ENCODE measurements at places on chromosomes 7 and 10.

DNA sequence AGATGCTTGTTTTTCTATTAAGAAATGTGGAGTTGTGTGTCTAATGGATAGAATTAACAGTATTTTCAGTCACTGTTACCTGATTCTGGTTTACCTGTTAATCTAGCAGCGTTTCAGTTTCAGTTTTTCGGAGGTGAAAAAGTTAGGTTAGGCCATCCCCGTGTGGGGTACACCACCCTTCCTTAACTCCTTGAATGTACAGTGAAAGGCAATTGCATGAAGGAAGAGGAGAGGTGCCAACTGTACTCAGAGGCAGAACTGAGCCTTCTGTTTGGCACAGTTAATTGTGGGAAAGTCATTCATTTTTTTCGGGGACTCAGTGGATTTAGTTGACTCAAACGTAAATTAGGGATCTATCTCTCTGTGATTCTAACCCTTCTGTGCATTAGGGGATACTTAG, 35.5 kb downstream of the RPA3 start:
- DNase-seq: peak; percentile 23

DNA sequence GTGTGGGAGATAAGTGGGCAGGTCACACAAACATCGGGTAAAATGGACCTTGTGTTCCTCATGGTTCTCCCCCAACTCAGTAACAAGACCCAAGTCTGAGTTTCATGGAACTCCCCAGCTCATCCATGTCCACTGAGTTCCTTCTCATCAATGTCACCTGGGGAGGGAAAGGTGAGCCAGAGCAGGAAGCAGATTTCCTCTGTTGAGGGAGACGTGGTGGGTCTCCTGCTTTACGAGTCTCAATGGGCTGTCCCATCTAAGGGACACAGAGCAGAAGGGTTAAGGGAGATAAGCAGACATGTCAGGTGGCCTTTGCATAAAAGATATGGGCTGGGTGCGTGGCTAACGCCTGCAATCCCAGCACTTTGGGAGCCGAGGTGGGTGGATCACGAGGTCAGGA, 56.5 kb upstream of the SORCS3 start:
- DNase-seq: no peak

DNA sequence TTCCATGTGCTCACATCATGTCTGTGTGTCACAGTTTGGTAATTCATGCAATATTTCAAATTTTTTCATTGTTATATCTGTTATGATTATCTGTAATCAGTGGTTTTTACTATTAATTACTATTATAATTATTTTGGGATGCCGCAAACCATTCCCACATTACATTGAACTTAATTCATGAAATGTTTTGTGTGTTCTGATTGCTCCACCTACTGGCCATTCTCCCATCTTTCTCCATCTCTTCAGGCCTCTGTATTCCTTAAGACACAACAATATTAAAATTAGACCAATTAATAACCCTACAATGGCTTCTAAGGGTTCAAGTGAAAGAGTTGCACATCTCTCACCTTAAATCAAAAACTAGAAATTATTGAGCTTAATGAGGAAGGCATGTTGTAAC, 398.5 kb downstream of the PCDH15 start:
- DNase-seq: peak; percentile 22

GRCh38 chr10:86770412-86770960, 14.1 kb downstream of the BMPR1A start:
- peak; percentile 19 for DNase-seq

DNA sequence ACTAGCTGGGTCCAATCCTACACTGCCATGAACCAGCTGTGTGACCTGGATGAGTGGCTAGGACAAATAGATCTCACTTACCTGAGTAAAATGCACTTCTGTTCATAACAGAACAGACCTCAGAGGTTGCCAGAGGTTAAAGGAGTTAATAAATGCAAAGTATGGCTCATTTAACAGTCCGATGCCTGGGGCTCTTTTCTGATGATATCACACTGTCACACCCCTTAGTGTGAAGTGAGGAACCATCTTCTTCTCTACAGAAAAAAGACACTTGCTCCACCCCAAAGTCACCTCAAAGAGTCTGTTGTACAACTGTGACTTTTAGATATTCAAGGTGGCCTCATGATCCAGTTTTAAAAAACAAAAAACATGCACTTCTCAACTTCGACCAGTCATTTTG, 21.5 kb upstream of the TARP start:
- peak; percentile 31 for DNase-seq

- DNase-seq: peak; percentile 89
Measured at GRCh38 chr7:95470452-95470851, 15.3 kb upstream of the ASB4 start.

- peak; percentile 10 for DNase-seq
Measured at GRCh38 chr10:133438711-133439273, 14.4 kb upstream of the SPRN start.

DNA sequence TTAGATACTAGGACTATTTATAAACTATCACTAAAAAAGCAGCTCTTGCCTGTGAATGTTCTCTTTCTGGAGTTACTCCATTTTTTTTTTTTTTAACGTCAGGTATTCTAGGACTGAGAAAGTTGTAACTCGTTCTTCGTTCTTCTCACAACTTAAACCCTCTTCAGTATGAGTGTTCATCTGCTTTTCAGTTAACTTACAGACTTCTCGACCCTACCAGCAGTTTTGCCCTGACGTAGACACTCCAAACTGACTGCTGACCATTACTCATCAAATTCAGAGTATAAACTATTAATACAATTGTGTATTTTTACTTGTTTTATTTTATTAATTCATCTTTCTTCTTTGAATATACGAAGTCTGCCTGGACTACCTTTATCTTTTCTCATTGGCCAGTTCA, 353.1 kb downstream of the GPR37 start:
- no peak for DNase-seq

DNA sequence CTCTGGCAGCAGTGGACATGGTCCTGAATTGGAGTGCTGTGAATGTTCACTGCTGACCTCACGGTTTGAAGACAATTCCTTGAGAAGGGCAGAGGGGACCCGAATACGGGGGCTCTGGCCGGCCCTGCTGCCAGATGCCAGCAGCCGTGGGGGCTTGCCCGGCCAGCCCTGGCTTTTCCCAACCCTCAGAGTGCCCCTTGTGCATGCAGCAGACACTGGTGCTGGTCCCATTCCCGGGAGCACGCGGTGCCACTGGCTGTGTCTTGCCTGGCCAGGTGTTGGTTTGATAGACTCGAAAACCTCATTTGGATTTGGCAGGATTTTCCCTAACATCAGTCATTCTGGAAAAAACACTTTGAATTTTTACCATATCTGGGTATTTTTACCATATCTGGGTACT, 49.1 kb downstream of the LHPP start:
- DNase-seq: no peak

DNA sequence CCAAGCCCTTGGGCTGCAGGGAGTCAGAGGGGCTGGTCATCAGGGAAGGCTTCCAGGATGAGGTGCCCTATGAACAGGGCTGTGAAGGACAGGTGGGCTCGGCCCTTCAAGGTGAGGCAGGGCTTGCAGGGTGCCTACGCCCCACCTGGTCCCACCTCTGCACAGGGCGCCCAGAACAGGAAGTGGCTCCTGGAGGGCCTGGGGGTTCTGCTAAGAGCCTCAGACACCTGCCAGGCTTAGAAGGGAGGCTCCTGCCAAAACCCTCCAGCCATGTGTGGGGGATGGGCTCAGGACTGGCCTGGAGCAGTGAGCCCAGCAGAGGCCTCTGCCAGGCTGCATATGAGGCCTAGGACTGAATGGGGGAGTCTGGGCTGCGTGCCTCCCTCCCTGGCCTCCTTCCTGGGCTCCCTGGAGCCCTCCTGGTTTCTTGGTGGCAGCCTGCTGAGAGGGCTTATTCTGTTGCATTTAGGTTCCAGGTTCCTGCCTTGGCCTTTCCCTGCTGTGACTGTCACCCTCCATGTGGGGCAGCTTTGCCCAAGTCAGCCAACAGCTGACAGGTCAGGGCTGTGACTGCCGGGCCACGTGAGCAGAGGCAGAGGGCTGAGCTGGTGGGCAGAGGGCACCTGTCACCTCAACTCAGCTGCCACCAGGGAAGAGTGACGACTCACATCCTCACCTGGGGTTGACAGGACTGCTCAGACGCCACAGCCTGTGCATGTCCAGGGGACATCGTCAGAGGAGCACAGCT, 45.2 kb upstream of the MSMB start:
- no peak for DNase-seq

DNA sequence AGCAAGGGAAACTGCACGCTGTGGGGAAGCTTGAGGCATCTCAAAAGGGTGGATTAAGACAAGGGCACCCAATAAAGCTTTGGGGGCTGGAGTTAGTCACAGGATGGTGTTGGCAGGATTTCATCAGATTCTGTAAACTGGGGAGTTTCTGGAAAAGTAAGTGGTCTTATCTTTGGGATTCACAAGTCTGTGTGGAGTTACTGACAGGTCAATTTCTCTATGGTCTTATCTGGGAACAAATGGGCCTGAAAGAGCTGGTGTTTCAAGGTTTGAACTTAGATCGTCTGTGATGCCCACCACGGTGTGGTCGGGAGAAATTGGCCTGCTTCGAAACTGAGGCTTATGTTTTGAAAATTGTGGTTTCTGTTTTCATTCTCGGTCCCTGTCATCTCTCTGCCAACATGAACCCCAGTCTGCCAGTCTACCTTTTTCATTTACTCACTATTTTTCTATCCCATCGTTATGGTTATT, 23.8 kb upstream of the AOAH start:
- DNase-seq: no peak

DNA sequence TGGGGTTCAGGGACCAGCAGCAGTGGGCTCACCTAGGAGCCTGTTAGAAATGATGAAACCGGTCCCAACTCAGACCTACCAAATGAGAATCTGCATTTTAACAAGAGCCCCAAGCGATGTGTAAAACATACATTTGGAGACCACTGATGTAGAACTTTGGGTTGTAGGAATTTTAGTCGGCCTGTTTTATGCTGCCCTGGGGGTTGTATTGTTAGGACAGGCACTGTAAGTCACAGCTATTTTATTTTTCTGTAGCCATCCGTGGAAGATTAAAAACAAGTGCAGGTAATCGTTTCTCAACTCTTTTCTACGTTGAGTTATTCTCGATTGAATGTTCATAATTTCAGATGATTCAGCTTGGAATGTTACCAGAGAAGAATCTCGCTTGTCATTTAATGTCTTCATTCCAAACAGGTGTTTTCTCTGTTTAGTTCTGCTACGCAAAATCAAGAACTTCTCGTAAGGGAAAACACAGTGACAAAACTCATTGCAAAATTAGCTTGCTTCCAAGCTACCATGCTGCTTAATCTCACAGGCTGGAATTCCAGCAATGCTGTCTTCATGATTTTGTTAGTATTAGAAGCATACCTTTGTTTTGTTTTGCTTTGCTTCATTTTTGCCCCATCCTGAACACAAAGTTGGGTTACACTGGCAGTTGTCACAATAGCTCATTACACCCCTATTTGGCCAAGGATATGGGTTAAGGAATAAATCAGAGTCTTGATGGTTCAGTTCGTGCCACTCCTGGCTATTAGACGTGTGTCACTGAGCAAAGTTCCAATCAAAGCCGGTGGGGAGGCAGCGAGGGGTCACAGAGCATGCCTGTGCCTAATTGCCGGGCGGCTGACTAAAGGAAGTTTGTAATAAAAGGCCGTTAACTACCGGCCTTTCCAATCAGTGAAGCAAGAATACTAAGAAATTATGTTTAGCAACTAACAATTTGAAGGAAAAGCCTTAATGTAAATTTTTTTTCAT, 676.9 kb downstream of the GATA3 start:
- no peak for DNase-seq

- no peak for DNase-seq
Measured at GRCh38 chr10:128400564-128400963, 274.3 kb upstream of the MKI67 start.

DNA sequence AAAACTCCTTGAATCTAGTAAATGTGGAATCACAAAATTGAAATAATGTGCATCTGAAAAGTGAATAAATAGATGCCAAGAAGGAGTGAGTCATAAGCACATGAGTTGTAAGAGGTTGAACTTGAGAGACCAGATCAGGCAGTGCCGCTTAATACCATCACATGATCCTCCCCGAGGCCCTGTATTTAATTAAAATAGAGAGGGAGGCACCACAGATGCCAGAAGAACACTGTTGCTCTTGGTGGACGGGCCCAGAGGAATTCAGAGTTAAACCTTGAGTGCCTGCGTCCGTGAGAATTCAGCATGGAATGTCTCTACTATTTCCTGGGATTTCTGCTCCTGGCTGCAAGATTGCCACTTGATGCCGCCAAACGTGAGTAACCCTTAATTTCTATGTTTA, at the start of gene GPNMB:
Gene GPNMB (plus strand): TSS at position 221 of the 400 bp plus-strand sequence. CDS start 83 bp downstream, at position 304.
- DNase-seq: no peak

GRCh38 chr10:96366508-96366907, 7.7 kb upstream of the OPALIN start:
- no peak for DNase-seq

DNA sequence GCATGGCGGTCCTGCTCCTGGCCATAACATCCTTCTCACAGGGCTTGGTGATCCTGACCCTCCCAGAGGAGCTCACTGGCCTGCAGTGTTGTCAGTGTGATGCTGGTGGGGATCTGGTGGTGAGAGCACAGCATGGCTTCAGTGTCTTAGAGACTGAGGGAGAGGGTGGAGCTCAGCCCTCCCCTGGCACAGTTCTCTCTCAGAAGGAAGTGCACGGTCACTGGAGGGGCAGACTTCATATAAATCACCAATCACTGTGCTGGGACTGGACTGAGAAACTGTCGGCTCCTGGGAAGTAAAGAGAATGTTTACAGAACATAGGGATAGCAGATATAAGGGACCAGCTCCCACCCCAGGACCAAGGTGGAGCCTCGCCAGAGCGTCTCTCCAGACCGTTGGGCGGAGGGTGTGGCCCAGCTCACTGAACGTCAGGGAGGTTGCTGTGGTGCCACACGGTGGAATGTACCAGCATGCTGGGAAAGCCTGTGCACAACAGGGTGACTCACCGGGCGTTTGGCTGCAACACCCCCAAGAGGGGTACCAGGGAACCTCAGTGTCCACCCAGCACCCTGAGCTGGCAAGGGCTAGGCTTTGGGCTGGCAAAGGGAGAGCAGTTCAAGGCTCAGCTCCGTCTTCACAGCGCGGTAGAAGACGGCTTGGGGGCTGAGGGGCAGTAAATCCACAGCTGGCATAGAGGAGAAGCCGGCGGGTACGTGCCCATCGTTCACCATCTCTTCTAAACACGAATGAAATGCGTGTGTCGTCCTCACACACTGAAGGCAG, 8.8 kb upstream of the GET4 start:
- DNase-seq: no peak

DNA sequence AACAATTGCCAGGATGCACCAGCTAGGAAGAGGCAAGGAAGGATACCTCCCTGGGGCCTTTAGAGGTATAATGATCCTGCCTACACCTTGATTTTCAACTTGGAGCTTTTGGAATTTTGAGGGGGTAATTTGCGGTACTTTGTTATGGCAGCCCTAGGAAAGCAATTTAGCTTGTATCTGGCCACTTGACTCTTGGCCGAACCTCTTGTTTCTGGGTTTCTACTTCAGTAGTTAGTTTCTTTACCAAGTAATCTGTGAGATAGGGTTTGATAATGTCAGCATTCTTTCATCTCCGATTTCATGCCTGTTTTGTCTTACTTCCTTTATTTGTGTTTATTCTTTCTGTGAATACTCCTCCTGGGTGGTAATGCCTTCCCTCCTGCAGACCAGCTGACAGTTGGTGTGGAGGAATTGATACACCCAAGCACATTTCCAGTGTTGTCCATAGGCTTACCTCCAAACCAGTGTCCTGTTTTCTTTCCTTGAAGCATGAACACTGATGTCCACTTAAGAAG, 163.7 kb downstream of the SND1 start:
- DNase-seq: no peak

All from NCI-H69 (cell line).